ENCODE measurements at places on chromosomes 2 and 18.

GRCh38 chr2:168945508-168945907, 44.4 kb downstream of the G6PC2 start:
- DNase-seq: no peak

- DNase-seq: no peak
Observed at GRCh38 chr2:174762464-174762863, 1.8 kb downstream of the CHRNA1 start.

- DNase-seq: no peak
Observed at GRCh38 chr2:134217924-134218323, 35.9 kb upstream of the MGAT5 start.

- peak; percentile 3 for DNase-seq
Observed at GRCh38 chr2:25561136-25561850, 112.1 kb downstream of the DTNB start.

DNA sequence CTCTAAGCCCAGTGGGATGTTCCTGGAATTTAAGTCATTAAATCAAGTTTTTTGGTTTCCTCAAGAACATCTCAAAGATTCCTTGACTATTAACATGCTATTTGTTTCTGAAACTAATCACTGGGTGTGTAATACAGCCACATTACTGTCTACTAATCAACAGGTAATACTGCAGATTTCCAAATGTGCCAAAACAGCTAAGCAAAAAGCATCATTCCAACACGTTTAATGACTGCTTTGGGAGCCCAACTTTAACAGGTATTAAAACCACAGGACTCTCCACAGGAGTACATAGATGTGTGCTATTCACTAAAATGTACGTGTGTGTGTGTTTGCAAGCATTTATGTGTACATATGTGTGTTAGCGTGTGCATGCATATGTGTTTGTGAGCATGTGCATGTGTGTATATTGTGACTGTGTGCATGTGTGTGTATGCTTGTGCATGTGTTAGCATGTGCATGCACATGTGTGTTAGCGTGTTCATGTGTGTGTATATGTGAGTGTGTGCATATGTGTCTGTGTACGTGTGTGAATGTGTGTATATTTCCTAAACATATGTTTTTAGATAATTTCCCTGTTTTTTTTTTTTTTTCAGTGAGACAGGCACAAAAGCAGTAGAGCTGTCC, 80.7 kb downstream of the BCL11A start:
- no peak for DNase-seq

GRCh38 chr2:155692856-155693255, 639.7 kb downstream of the NR4A2 start:
- no peak for DNase-seq

DNA sequence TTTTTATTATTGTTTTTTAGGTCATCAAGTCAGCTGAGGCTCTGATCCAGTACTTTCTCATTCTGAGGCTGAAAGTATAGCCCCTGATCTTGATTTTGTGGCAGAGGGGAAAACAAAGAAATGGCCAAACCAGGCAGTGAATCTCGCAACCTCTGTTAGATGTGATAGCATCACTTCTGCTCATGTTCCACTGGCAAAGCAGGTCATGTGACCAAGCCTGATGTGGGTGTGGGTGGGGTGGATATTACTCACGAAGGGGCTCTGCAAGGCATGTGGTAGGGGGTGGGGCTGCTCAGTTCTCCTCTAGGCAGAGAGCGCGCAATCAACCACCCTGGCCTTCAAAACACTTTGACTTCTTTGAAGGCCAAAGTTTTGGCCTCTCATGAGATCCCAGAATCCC, 254.2 kb downstream of the MYCN start:
- no peak for DNase-seq

DNA sequence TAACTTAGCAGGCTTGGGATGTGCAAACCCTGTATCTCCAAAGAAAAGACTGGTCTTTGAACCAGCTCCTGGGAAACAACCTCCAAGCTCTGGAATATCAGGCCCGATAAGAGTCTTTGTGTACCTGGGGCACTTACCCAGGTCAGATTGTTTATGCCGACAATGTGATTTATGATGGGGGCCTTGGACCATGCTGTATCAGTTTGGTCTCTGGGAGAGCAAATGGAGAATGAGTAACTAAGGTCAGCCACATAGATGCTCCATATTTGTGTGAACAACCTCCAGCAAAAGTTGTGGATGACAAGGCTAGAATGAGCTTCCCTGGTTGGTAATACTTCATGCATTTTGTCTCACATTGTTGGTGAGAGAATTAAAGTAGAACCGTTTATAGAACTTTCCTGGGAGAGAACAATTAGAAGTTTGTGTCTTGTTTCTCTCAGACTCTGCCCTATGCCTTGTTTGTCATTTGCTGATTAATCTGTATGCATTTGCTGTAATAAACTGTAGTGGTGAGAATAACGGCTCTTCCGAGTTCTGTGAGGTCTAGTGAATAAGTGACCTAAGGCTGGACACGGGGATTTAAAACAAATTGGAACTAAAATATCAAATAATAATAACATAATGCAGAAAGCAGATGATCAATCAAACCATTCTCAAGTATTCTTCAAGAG, 259.1 kb downstream of the XIRP2 start:
- DNase-seq: no peak
